Lung (tissue), 17 donors: ENCODE measurements at places on chromosomes 12 and 14. TPM values are rescaled to one million over a fixed set of nuclear protein-coding genes. Genes with fewer than 3 reads are reported as not detected.

DNA sequence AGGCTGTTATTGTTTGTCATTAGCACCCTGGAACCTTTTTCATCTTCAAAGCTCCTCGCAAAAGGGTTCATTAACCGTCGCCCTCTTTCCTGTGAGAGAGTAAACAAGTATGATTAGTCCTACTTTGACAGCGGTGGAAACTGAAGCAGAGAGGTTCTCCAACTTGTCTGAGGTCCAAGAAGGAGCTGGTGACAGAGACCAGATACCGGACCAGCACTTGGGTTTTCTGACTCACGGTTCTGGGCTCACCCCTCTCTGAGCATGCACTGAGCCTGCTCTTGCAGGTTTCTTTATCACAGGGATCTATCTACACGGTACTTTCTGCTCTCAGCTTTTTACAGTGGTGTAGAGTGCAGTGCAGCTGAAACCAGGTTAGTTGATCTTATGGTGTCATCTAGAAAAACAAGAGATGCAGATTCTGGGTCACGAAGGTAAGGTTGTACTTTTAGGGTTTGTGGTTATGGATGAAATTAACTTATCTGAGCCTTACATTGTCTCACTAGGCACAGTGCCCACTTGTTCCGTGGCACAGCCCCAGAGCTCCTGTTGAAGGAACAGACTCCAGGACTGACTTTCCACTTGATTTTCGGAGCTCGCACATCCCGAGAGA, 62.1 kb downstream of the PPP2R5C start:
- peak; percentile 35 for DNase-seq
- no peaks in the 10 kb centered on the region for H3K27me3 ChIP-seq
- H3K27ac ChIP-seq = peak overlapping the region; percentile 76
- H3K4me1 ChIP-seq = peaks cover 4% of the 10 kb centered on the region

DNA sequence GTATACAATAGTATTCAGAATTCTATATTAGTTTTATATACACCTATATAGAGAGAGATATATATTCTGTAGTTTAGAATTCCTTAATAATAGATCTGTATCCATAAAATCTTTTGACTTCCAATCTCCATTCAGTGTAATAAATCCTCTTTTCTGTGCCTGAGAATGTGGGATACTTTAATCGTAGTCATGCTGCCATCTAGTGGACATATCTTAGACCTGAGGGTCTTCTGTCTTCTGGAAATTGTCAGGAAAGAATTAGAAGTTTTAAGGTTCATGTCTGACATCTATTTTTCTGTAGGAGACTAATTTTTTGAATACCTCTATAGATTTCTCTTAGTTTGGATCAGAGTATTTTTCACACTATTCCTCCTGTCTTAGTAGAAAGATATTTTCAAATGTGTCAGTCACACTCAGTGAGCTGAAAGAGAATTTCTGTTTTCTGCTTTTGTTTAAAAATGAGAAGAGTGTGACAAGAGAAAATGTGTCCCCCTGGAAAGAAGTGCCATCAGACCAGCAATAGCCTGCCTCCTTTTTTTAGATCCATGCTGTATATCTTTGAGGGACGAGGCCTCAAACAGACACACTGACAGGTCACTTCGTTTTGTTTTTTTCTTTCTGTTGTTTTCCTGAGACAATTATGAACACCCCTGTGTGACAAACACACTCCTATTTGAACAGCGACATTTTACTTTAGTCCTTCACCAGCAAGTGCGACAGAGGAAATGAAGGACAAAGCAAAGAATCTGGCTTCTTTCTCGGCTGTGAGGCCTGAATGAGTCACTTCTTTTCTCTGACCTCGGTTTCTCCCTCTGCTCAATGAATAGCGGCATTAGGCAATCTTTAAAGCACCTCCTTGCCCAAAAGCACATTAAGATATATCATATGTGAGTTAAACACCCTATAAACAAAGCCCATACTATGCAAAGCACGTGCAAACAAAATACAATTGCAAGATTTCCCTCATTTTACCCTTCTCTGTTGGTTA, 96.3 kb downstream of the GALC start:
- peaks cover 2% of the 10 kb centered on the region for H3K27me3 ChIP-seq
- peak; percentile 83 for DNase-seq
- no peak overlapping the region for H3K27ac ChIP-seq
- H3K4me3 ChIP-seq = no peak overlapping the region

DNA sequence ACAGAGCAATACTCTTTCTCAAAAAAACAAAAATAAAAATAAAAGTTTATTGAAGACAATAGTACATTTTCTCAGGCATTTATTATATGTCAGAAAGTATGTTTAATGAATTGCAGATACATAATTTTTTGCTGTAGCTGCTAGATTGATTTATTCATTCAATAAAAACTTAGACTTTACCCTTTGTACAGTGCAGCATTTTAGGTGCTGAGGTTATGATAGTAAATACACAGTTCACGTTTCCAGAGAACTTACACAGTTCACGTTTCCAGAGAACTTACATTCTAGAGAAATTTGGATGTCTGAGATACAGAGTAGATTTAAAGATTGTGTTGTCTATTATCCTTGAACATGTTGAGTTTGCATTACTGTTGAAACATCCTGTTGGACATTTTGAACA, 25.3 kb downstream of the TMTC3 start:
- H3K4me3 ChIP-seq = no peak overlapping the region
- H3K36me3 ChIP-seq = peaks cover 25% of the 10 kb centered on the region
- no peaks in the 10 kb centered on the region for H3K4me1 ChIP-seq
- DNase-seq = no peak
- no peak overlapping the region for H3K27ac ChIP-seq

DNA sequence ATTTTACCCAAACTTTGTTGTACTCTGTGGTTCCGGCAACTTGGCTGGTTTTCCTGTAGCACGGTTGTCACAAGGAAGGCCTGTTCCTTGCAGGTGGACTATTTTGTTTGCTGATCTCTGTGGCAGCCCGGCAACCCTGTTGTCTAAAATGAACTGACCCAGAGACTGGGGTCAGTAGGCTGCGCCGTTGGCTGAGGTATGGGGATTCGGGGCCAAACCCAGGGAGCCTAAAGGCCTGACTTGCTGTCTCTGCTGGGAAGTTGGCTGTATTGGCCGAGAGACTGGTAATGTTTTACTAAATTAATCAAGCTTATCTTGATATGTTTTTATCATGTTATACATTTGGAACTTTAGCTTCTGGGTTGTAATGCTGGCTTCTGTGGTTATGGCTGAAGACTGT, 13.8 kb downstream of the SMIM41 start:
- no peaks in the 10 kb centered on the region for H3K4me1 ChIP-seq
- H3K27ac ChIP-seq = no peak overlapping the region
- no peaks in the 10 kb centered on the region for H3K27me3 ChIP-seq
- no peak for DNase-seq
- H3K36me3 ChIP-seq = no peaks in the 10 kb centered on the region

- no peaks in the 10 kb centered on the region for H3K27me3 ChIP-seq
- H3K4me3 ChIP-seq = no peak overlapping the region
- H3K27ac ChIP-seq = peak overlapping the region; percentile 89
- peaks cover 38% of the 10 kb centered on the region for H3K4me1 ChIP-seq
- H3K36me3 ChIP-seq = peaks cover 6% of the 10 kb centered on the region
These were observed 50.0 kb downstream of the NCOR2 start for GRCh38 chr12:124517260-124518050.

- peak overlapping the region; percentile 92 for H3K4me3 ChIP-seq
- no peaks in the 10 kb centered on the region for H3K4me1 ChIP-seq
- no peaks in the 10 kb centered on the region for H3K36me3 ChIP-seq
- peak overlapping the region; percentile 92 for H3K27ac ChIP-seq
- no peaks in the 10 kb centered on the region for H3K27me3 ChIP-seq
- peak; percentile 43 for DNase-seq
These were observed 966 bp downstream of the BICD1 start for GRCh38 chr12:32107359-32108267.

- no peak for DNase-seq
- H3K27ac ChIP-seq = no peak overlapping the region
- H3K27me3 ChIP-seq = no peaks in the 10 kb centered on the region
These were observed 6.6 kb downstream of the ASPG start for GRCh38 chr14:104091927-104092771.

DNA sequence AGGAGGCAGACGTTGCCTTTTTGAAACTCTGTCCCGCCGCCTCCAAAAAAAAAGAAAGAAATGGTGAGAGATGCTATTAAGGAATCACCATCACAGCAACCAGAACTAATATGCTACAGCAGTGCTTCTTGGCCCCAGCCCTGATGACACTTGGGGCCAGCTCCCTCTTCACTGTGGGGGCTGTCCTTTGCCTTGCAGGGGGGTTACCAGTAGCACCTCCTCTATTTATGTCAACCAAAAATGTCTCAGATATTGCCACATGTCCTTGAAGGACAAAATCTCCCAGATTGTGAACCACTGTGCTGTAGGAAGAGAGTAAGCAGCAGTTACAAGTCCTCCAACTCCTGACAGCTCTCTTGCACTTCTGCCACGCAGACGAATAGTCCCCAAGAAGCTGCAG, 76.4 kb downstream of the LRRC74A start:
- H3K36me3 ChIP-seq = no peaks in the 10 kb centered on the region
- H3K27me3 ChIP-seq = no peaks in the 10 kb centered on the region
- H3K4me1 ChIP-seq = peaks cover 16% of the 10 kb centered on the region
- no peak overlapping the region for H3K27ac ChIP-seq
- DNase-seq = peak; percentile 48
- no peak overlapping the region for H3K4me3 ChIP-seq

DNA sequence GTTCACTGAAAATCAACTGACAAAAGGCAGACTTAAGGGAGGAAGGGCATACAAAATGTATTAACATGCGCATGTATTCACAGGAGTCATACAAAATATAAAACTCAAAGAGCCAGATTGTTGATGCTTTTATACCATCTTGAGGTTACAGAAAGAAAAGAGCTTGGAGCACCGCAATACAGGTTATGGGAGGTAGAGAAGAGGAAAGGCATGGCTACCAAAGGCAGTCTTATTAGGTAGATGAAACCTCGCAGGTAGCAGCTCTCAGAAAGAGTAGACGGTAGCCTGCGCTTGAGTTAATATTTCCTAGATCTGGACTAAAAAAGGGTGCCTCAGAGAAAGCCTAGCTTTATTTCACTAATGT, 69.0 kb upstream of the DHRS4 start:
- peaks cover 12% of the 10 kb centered on the region for H3K4me1 ChIP-seq
- DNase-seq = peak; percentile 9
- no peak overlapping the region for H3K27ac ChIP-seq
- H3K27me3 ChIP-seq = no peaks in the 10 kb centered on the region
- H3K36me3 ChIP-seq = no peaks in the 10 kb centered on the region

DNA sequence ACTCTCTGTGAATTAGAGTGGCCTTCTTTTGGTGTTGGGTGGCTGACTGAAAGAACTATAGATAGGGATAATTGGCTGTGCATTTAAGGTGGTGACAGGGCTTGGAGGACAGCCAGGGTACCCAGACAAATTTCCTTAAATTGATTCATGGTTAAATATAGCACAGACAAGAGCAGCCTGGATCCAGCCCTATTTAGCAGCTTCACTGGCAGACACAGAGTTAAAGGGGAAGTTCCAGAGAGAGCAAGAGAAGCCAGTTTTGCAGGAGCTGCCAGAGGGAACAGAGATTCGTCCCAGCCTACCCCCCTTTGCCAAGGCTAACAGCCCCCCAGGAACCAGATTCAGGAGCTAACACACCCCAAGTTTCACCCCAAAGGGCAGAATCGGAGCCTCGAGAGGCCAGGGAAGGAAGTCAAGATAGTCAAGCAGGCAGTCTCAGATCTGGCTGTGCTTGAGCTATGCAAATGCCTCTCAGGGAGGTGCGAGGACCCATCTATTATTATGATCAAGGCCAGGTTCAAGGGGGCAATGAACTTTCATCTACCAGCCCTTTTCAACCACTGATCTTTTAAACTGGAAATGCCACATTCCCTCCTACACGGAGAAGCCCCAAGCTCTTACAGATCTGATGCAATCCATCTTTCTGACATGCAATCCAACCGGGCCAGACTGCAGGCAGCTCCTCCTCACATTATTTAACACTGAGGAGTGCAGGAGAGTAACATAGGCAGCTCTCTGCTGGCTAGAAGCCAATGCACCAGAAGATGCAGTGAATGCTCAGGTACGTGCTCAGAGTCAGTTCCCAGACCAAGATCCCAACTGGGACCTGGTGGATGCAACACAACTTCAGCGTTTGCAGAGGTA, 58.2 kb downstream of the DHRS2 start:
- no peaks in the 10 kb centered on the region for H3K36me3 ChIP-seq
- DNase-seq = peak; percentile 49
- H3K4me1 ChIP-seq = peaks cover 24% of the 10 kb centered on the region
- H3K27me3 ChIP-seq = no peaks in the 10 kb centered on the region

- H3K27me3 ChIP-seq = no peaks in the 10 kb centered on the region
- H3K4me1 ChIP-seq = peaks cover 3% of the 10 kb centered on the region
- H3K4me3 ChIP-seq = no peak overlapping the region
These were observed 99.1 kb downstream of the BICD1 start for GRCh38 chr12:32205731-32206130.

DNA sequence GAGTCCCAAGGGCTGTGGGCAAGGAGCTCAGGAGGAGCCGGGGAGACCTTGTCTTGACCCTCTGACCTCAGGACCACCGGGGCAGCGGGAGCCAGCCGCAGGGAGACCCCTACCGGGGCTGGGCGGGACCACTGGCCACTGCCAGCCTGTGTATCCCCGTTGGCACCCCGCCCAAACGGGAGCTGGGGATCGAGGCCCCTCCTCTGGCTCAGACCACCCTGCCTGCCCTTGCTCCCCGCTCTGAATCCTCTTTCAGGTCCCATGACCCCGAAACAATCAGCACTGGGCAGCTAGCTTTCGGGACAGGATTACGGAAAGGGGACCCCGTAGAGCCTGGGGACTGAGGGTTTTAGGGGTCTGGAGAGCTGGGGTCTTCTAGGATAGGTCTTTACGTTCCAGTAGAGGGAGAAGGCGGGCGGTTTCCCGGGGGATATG, 1.3 kb downstream of the GLI1 start:
- H3K4me1 ChIP-seq = peaks cover 6% of the 10 kb centered on the region
- H3K36me3 ChIP-seq = no peaks in the 10 kb centered on the region
- peaks cover 10% of the 10 kb centered on the region for H3K27me3 ChIP-seq
- H3K27ac ChIP-seq = no peak overlapping the region
- no peak overlapping the region for H3K4me3 ChIP-seq

- H3K27ac ChIP-seq = no peak overlapping the region
- DNase-seq = peak; percentile 67
- H3K36me3 ChIP-seq = no peaks in the 10 kb centered on the region
- H3K4me3 ChIP-seq = no peak overlapping the region
These were observed 465.4 kb downstream of the NPAS3 start for GRCh38 chr14:33404054-33404453.

GRCh38 chr12:46219132-46219876, 49.5 kb downstream of the SLC38A1 start:
- H3K4me3 ChIP-seq = no peak overlapping the region
- H3K36me3 ChIP-seq = no peaks in the 10 kb centered on the region
- no peak for DNase-seq
- no peaks in the 10 kb centered on the region for H3K27me3 ChIP-seq

DNA sequence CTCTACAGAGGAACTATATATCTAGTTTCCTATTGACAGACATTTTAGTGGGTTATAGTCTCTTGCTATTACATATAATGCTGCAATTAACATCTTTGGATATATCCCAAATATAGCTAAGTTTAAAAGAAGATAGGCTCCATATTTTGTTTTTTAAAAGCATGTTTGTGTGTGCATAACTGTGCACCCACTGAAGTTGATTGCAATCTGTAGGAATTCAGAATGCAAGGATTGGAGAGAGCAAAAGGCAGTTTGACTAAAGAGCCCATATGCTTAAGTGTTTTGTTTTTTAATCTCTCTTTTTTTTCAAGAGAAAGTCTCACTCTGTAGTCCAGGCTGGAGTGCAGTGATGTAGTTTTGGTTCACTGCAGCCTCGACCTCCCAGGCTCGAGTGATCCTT, 9.4 kb upstream of the ABCD4 start:
- no peak for DNase-seq
- no peaks in the 10 kb centered on the region for H3K4me1 ChIP-seq
- H3K27ac ChIP-seq = no peak overlapping the region

KLRC4 gene
- not detected for polyA plus RNA-seq

COX8C gene
- polyA plus RNA-seq = not detected

KANSL2 gene
- 25.8 TPM for polyA plus RNA-seq

E2F7 gene
- 0.24 TPM for polyA plus RNA-seq

FSCB gene
- not detected for polyA plus RNA-seq

OR4Q3 gene
- polyA plus RNA-seq = not detected
